Activated T-cell treated with anti-CD3 and anti-CD28 coated beads for 24 hours (primary cell): ENCODE measurements at places on chromosomes 1 and 21.

- DNase-seq = no peak
Measured at GRCh38 chr1:101603726-101604125, 366.9 kb downstream of the S1PR1 start.

DNA sequence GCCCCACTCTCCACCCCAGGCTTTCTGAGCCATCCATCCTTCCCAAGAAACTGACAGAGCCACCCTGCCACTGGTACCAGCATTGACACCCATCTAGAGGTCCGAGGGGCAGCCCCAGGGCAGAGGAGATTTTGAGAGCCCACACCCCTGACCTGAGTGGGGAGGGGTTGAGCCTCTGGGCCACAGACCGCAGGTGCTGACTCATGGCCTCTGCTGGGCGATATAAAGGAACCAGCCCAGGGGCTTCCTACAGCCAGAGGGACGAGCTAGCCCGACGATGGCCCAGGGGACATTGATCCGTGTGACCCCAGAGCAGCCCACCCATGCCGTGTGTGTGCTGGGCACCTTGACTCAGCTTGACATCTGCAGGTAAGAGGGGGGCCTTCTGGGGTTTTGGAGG is at the start of gene PADI4:
PADI4 (plus strand) TSS at position 252 of the 400 bp plus-strand sequence; CDS start at position 278, 26 bp downstream.
- no peak for DNase-seq

DNA sequence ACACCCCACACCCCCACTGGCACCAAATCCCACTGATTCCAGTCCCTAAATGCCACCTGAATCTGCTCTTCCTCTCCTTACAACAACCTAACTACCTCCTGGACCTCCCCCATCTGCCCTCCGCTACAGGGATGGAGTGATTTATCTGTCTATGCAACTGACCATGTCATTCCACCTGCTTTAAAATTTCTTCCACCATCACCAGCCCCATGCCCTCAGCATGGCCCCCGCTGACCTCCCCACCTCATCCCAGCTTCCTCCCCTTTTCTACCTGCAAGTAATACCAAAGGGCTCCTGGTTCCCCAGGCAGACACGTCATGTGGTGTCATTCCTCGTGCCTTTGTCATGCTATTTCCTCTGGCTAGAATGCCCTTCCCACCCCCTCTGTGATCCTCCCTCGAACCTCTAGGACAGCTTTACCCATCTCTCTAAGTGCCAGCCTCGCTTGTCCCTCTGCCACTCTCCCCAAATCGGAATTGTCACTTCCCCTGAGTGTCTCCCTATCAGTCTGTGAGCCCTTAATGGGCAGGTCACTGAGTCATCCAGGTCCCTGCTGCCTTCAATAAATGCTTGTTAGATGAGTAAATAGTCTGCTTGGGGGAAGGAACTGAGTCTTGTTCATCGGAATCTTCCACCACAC is 3.7 kb downstream of the GJB4 start:
- DNase-seq = no peak

DNA sequence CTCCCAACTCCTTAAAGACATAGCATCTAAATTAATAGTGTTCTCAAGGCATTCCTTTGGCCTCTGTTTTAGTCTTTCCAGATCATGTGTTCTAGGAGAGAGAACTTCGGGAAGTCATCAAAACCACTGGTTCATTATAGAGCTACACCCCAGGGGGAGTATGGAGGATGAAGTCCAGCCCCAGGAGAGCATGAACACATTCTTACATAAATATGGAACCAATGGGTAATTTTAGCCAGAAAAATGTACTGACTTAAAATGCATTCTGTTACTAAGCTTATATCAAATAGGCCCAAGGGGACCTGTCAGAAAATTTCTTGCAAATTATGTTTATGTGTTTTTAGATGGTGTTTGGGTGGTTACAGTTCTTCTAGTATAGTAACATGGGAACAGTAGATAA is 165.2 kb downstream of the NTMT2 start:
- DNase-seq = no peak

DNA sequence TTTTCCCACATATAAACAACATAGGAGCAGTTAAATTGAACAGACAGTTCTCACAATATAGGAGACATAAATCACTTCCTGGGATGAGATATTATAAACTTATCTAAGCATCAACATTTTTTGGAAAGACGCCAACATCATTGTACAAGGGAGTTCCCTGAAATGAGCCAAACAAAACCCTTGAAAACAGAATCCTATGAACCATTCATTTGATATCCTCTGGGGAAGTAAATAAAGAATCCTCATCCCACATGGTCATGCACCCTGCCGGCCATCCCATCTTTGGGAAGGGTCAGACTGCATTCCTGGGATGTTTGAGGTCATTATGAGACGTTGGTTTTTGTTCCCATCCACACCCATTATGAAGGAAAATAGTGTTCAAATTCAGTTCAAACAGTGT is 111.8 kb upstream of the USP25 start:
- no peak for DNase-seq

GRCh38 chr21:17848228-17848627 is 29.1 kb upstream of the C21orf91 start:
- DNase-seq = no peak

- DNase-seq = no peak
Measured at GRCh38 chr1:98133131-98133530, 212.3 kb upstream of the DPYD start.

- DNase-seq = no peak
Measured at GRCh38 chr1:60516996-60517395, 443.4 kb upstream of the C1orf87 start.

DNA sequence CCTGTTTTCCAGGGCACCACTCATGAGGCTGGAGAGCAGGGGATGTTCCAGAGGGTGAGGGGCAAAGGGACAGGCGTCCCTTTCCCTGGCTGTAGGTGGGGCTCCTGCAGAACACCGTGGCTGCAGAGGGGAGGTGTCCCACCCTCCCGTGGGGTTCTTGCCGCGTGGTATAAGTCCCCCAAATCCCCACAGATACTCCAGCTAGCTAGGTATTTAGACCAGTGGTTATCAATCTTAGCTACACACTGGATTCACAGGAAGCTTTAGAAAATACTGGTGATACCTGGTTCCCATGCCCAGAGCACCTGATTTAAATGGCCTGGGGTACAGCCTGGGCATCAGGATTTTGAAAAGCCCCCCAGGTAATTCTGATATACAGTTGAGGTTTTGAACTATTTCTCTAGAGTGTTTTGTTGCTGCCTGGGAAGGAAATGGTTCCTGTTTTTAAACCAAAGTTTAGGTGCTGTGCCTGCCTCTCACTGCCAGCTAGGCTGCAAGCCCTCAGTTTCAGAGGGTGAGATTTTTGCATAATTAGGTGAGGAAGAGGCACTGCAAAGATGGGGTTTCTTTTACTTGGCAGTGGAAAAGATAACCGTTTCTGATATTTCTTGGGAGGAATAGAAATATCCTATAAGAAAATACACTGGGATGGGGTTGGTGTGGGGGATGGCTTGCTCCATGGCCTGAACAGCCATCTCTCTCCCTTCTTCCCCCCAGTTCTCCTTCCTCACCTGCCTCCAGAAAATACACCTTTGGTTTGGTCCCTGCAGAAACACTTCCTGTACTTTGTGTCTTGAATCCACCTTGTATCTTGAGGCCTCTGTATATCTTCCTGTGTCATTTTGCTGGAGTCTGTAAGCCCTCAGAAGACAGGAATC is 51.7 kb downstream of the RASSF5 start:
- no peak for DNase-seq

GRCh38 chr21:10463156-10463555 is 58.2 kb upstream of the TPTE start:
- DNase-seq = no peak

DNA sequence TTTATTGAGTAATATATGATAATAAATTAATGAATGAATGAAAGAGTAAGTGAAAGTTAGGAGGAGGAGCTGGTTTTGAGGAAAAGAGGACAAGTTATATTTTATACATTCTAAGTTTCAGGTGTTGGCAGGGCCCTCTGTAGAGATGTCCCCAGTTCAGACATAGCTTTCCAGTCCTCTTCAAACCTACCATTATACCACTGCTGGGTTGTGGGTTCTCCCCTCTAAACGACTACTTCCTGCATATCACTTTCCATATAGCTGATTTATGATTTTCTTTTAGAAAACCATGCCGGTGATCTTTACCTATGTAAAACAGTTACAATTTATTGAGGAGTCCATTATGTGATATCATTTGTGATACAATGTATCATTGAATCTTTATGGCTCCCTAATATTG is 116.9 kb downstream of the RUNX1 start:
- DNase-seq = no peak

DNA sequence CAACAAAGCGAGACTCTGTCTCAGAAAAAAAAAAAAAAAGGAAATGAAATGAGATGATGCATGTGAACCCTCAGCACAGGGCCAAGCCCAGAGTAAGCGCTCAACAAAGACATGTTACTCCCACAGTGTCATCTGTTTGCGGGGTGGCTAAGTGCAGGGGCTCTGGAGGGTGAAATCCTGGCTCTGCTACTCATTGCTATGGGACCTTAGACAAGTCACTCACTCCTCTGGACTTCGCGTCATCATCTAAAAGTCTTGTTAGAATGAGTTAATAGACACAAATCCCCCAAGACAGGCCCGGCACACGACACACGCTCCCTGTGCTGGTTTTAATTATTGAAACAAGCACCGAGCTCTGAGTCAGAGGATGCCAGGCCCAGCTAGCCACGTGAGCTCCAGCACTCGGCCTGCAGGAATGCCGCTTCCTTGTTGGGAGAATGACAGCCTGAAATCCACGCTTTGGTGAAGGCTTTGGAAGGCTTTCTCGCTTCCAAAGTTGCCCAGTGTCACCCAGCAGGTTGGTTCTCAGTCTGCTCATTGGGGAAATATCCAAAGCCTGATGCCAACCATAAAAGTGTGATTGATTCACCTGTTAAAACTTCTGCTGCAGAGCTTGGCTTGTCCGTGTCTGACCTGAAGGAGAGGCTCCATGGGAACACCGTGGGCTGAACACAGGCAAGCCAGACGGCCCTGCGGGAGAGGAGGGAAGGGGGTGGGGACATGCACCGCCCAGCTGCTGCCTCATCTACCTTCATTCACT is 36.7 kb upstream of the TARDBP start:
- DNase-seq = no peak

- no peak for DNase-seq
Measured at GRCh38 chr1:229199261-229200243, 71.4 kb upstream of the RAB4A start.

DNA sequence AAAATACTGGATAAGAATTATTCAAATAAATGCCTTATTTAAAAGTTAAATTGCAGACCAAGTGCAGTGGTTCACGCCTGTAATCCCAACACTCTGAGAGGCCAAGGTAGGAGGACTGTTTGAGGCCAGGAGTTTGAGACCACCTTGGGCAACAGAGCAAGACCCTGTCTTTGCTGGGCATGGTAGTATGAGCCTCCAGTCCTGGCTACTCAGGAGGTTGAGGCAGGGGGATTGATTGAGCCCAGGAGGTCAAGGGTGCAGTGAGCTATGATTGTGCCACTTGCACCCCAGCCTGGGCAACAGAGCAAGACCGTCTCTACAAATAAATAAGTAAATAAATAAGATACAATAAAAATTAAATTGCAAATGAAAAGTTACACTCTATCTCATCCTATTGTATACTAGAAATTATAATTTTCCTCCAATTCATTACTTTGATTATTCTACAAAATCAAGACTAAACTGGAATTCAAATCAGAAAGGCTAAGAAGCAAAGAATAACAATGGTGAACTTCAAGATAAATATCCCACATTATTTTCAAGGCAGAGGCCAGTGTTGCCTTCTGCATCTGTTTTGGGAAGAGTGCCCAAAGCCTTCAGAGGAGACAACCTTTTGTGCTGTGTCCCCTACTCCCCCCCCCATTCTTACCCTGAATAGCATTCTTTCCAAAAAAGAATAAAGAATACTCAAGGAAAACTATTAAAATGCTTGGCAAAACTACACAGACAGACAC is 73.3 kb upstream of the IRF2BP2 start:
- DNase-seq = no peak
